Type B pancreatic cell (in vitro differentiated cells): ENCODE measurements at places on chromosomes 7 and 10. TPM values are rescaled to one million over a fixed set of nuclear protein-coding genes. Genes with fewer than 3 reads are reported as not detected.

VSTM4 gene
- total RNA-seq = 0.12 and 2.6 TPM in 2 replicates

BRAF gene
- 29.6 and 34.4 TPM in 2 replicates for total RNA-seq

CPA4 gene
- total RNA-seq = 7.4 and 17.4 TPM in 2 replicates

SFTPA2 gene
- total RNA-seq = 0.99 and 4.0 TPM in 2 replicates

NDUFA5 gene
- 85.8 and 99.1 TPM in 2 replicates for total RNA-seq

TLX1 gene
- 0.10 and 0.17 TPM in 2 replicates for total RNA-seq

DNA sequence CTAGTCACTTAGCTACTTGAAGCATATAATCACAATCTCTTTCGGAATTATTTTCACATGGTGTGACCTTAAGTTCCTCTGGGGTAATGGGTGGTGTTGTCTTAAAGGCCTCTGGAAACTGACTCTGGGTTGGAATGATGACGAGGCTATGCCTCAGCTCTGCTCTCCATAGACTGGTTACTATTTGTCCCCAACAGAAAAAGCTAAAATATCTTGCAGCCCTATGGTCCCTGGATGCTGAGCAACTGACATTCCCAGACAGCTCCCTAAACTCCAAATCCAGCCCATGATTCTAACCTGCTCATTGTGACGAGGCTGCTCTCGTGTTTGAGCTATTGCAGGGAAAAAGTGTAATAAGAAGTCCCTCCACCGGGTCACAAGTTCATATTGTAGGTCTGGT, 51.6 kb downstream of the HBP1 start:
- H3K27me3 ChIP-seq = no peaks in the 10 kb centered on the region
- H3K27ac ChIP-seq = no peak overlapping the region
- H3K4me3 ChIP-seq = no peak overlapping the region
- H3K4me1 ChIP-seq = peaks cover 18% of the 10 kb centered on the region
- no peak for DNase-seq
- peaks cover 11% of the 10 kb centered on the region for H3K36me3 ChIP-seq

DNA sequence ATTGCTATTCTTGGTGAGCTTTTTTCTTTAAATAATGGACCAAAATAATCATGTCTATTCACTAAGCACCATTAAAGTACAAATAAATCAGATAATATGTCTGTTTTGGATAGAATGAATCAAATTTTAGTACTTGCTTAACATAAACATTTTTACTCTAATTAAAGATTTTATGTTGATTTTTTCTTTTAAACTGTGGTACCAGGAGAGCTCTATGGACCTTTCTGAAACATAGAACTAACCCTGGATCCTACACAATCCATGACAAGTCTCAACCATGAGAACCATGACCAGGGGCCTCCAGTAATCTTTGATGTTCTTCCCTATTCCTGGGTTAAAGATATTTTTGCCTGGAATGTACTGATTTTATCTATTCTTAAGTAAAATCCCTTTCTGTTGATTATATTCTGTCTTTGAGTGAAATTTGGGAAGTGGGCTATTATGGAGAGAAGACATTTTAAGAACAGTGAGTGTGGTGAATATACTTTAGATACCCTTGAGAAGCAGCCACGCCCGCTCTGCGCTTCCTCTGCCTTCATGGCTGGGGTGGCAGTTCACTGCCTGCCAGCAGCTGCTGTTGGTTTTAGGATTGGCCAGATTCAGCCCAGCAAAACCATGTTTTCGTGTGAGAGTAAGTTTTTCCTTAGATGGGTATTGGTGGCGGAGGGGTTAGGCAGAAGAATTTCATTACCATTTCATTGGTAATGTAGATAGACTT, 42.2 kb upstream of the BHLHA15 start:
- H3K27me3 ChIP-seq = no peaks in the 10 kb centered on the region
- peak overlapping the region; percentile 63 for H3K27ac ChIP-seq
- no peak for DNase-seq
- H3K4me1 ChIP-seq = peaks cover 11% of the 10 kb centered on the region
- H3K4me3 ChIP-seq = no peak overlapping the region
- peaks cover 3% of the 10 kb centered on the region for H3K36me3 ChIP-seq

GRCh38 chr10:78955206-78955605, 113.6 kb upstream of the ZMIZ1 start:
- no peaks in the 10 kb centered on the region for H3K36me3 ChIP-seq
- H3K4me3 ChIP-seq = no peak overlapping the region
- H3K27ac ChIP-seq = no peak overlapping the region
- H3K27me3 ChIP-seq = peaks cover 3% of the 10 kb centered on the region

DNA sequence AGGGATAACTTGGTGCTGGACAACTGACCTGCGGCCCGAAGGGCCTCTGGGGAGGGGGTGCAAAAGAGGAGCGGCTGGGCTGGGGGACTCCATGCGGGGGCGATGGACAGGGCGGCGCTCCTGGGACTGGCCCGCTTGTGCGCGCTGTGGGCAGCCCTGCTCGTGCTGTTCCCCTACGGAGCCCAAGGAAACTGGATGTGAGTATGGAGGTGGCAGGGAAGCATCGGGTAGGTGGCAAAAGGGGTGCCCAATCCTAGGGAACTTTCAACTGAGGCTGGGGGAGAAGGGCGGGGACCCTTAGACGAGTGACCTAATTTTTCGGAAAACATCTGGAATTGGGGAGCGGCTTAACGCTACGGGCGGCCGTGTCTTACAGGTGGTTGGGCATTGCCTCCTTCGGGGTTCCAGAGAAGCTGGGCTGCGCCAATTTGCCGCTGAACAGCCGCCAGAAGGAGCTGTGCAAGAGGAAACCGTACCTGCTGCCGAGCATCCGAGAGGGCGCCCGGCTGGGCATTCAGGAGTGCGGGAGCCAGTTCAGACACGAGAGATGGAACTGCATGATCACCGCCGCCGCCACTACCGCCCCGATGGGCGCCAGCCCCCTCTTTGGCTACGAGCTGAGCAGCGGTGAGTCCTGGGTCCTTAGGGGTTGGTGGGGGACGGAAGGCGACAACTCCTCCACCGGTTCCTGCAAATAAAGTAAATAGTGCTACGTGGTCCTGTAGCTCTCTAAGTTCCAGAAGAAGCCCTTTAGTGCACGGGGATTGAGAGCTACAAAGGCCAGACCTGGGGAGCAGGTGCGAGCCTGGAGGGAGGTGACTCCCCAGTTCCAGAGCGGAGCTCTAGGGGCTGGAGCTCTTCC, 622 bp downstream of the WNT16 start:
- H3K27ac ChIP-seq = peak overlapping the region; percentile 13
- peaks cover 53% of the 10 kb centered on the region for H3K27me3 ChIP-seq
- no peaks in the 10 kb centered on the region for H3K36me3 ChIP-seq
- H3K4me3 ChIP-seq = peak overlapping the region; percentile 88
- no peak for DNase-seq

DNA sequence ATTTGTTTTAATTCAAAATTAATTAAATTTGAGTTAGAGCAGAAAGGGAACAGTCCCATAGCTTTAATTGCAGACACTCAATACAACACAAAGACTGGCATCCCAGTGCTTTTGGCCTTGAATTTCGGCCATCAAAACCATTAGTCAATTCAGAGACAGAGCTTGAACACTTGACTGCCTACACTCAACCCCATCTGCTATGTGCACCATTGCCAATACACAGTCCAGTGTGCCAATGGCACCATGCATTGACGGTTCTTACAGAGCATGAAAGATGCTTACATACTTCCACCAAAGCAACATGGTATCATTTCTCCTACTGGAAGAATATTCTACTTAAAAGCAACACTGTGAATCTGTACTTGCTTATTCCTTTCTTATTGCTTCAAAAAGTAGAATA, 43.6 kb upstream of the LRRTM3 start:
- H3K36me3 ChIP-seq = no peaks in the 10 kb centered on the region
- H3K4me1 ChIP-seq = no peaks in the 10 kb centered on the region
- no peak overlapping the region for H3K4me3 ChIP-seq
- DNase-seq = no peak

DNA sequence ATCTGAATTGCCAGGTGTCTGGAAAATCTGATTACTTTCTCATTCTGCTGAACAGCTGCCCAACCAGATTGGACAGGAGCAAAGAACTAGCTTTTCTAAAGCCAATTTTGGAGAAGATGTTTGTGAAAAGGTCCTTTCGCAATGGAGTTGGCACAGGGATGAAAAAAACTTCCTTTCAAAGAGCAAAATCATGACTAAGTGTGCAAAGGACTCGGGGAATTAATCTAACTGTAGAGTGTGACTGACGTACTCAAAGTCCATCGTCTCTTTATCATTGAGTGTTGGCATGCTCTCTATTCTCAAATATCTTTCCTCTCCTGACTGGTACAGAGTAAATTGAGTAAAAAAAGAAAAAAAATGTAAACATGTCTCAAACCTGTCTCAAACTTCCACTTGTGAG, 3.3 kb downstream of the NPS start:
- H3K36me3 ChIP-seq = no peaks in the 10 kb centered on the region
- peaks cover 46% of the 10 kb centered on the region for H3K27me3 ChIP-seq
- H3K27ac ChIP-seq = no peak overlapping the region
- peaks cover 4% of the 10 kb centered on the region for H3K4me1 ChIP-seq

GRCh38 chr7:94477878-94478277, 31.7 kb upstream of the CASD1 start:
- no peaks in the 10 kb centered on the region for H3K27me3 ChIP-seq
- H3K27ac ChIP-seq = no peak overlapping the region
- DNase-seq = no peak

GRCh38 chr7:159151231-159151630, 6.6 kb upstream of the VIPR2 start:
- H3K4me3 ChIP-seq = no peak overlapping the region
- no peaks in the 10 kb centered on the region for H3K36me3 ChIP-seq
- no peaks in the 10 kb centered on the region for H3K4me1 ChIP-seq
- peaks cover 25% of the 10 kb centered on the region for H3K27me3 ChIP-seq
- DNase-seq = no peak

DNA sequence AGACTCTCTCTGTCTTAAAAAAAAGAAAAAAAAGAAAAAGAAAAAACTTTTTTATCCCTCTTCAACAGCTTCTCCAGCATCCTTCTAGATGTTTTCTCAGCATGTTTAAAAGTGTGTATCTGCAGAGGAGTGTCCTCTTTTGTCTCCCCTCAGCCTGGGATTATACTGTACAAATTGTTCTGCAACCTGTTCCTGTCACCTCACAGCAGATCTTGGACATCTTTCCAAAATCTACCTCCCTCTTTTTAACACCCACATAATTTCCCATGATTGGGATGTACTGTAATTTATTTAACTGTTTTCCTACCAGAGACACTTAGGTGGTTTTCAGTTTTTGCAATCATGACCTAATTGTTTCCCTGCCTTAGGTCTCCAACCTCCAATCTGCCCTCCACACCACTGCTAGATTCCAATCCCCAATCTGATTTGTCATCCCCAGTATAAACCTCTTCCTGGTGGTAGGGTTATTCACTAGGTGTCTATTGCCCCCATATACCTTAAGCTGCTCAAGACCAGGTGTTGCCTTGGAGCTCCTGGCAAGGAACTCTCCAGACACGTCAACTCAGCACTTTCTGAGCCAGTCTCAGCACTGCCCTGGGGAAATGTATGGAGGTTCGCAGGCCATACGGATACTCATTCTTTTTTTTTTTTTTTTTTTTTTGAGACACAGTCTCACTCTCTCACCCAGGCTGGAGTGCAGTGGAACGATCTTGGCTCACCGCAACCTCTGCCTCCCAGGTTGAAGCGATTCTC, 17.6 kb upstream of the DDIT4 start:
- peaks cover 56% of the 10 kb centered on the region for H3K4me1 ChIP-seq
- no peaks in the 10 kb centered on the region for H3K36me3 ChIP-seq
- DNase-seq = no peak

DNA sequence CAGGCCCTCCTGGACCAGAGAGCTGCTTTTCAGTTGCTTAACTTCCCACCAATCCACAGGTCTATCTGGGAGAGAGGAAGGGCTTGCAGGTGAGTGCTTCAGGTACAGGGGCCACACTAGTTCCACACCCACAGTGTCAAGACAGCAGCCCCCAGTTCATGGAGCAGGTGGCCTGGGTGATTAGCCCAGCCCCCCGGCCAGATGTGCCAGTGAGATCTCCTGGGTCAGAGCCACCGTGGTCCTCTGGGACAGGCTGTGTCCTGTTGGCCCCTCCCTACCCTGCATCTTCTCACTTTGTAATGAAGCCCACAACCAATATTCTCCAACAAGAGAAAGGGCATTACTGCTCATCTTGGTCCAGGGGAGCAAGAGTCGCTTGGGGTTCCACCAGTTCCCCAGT, 30.6 kb downstream of the DRGX start:
- no peaks in the 10 kb centered on the region for H3K4me1 ChIP-seq
- H3K27ac ChIP-seq = no peak overlapping the region
- H3K4me3 ChIP-seq = no peak overlapping the region
- peaks cover 29% of the 10 kb centered on the region for H3K27me3 ChIP-seq
- H3K36me3 ChIP-seq = no peaks in the 10 kb centered on the region
- DNase-seq = peak; percentile 45

- no peak for DNase-seq
- H3K27me3 ChIP-seq = no peaks in the 10 kb centered on the region
- H3K27ac ChIP-seq = peak overlapping the region; percentile 7
- H3K36me3 ChIP-seq = no peaks in the 10 kb centered on the region
- H3K4me3 ChIP-seq = no peak overlapping the region
Measured at GRCh38 chr10:3502673-3503072, 282.3 kb downstream of the KLF6 start.
